ENCODE measurements at places on chromosomes 6 and 20.

DNA sequence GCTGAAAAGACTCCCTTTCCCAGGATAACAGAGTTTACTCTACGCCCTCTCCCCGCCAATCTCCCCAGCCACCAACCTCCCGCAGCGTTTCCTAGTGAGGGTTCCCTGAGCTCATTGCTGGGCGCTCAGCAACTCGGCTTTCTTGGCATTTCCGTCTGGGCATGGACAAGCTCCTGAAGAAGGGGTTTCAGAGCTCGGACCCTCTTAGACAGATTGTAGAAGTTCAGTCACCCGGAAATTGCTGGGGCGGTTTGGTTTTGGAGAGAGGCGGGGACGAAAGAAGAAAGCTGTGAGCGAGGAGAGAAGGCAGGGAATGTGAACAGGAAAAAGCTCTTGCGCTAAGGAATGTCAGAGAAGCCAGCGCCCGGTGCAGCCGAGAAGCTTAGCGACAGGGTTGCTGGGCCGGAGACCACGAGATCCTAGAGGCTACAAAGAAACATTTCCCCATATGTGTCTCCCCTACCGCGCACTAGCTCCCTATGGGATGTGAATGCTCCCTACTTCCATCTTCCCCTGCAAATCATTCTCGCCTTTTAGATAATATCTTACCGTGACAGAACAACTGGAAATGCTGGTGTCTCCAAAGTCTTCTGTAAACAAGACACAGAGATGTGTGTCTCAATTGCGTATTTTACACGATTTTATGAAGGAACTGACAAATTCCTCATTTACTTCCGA lies 15.8 kb downstream of the POM121L2 start:
- DNase-seq = no peak

DNA sequence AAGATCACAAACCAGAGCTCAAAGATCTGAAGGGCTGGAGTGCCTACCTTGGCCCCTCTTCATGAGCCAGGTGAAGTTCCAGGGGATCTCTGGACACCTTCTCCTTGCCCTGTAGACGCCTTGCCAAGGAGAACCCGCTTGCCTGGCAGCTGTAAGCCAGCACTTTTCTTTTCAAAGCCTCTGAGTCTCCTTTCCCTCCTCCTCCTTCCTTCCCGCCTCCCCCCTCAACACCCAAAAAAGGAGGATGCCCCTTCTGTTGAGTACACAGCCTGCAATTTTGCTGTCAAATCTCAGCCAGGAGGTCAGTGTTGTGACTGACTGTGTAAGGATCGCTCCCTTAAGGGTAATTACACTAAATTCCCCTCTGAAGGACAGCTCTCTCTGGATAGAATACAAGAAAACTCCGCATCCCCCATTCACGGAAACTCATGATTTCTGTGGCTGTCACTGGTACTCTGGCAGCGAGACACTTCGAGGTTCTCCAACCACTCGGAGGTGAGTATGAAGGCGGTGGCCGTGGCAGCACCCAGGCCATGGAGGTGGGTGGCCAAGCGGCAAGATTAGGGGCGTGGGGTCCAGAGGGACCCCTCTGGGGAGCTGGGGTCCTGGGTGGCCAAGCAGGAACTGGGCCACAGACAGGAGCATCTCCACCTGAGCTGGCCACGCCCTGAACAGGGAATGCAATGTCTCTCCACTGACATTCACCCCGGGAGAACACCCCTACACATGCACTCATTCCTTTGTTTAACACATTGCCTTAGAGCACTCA lies 23.2 kb upstream of the FOXP4 start:
- no peak for DNase-seq

DNA sequence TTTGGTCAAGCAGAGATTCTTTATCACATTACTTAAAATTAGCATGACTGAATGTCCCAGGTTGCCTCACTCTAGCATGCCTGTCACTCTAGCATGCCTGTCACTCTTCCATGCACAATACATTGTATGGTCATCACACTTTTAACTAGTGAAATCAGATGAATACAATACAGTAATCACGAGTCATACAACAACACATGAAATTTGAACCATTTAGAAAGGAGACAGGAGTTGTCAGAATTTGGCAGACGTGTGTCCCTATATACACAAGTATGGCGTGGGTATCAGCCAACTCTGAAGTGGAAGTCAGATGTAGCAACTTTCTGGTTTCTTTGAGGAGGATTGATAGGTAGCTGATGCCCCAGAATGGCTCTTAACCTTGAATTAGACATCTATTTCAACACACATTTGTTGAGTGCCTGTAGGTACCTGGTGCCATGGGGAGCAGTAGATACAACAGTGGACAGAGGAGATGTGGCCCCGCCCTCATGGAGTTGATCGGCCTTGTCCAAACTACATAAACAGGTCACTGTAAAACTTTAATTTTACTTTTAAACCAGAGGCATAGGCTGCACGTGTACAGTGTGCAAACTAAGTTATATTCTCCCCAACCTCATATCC lies 116.1 kb upstream of the TIAM2 start:
- no peak for DNase-seq

- DNase-seq = no peak
These were observed 126.1 kb upstream of the RPS6KA2 start for GRCh38 chr6:166752928-166753721.

DNA sequence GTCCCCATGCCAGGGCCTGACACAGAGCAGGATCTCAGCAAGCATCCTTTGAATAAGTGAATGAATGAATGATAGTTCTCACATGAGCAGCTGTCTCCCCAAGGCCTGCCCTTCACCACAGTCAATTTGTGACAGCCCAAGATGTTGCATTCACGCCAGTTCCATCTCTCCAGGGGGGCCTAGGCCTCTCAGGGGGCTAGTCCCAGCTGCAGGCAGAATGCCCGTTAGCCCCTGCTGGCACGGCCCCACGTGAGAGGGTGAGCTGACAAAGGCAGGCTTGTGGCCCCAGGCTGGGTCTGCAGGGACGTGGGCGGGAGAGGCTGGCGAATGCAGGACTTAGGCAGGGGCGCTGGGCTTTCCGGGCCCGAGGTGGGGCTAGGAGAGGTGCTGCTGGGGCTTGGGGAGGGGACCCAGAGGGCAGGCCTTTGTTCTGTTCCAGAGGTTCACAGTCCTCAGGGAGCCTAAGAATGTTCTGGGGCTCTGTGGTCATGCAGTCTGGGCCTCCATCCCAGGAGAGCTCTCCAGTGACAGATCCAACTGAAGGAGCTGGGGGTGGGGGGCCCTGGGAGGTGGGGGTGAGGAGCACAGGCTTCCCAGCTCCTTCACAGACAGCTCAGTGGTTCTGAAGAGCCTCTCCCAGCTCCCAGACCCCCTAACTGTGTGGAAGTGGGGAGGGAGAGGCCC lies 30.5 kb upstream of the TLDC2 start:
- no peak for DNase-seq

- no peak for DNase-seq
These were observed 3.7 kb upstream of the PMEPA1 start for GRCh38 chr20:57713505-57713903.

DNA sequence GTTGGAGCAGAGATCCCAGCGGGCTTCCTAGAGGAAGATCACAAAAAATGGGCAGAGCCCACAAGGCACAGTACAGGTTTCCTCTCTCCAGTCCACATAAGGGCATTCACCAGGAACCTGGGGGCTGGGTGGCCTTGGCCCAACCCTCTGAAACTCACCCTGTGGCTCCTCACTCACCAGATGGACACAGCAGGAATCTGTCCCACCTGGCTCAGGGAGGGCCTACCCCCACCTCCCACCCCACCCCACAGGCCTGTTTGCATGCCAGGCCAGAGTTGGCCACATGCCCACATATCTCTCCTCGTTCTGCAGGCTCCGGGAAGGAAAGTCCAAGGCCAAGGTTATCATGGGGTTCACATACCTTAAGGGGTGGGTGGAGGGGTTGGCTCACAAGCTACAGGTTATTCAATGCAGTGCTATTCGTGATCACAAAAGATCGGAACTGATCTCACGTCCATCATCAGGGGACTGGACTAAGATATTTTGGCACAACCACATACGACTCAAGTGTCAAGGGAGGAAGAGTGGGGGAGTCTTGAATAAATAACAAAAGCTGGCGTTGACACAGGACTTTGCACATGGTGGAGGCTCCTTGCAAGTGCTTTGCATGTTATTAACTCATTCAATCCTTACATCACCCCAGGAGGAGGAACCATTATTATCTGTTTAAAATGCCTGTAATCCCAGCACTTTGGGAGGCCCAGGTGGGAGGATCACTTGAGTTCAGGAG lies 13.0 kb downstream of the RIPOR3 start:
- DNase-seq = no peak

DNA sequence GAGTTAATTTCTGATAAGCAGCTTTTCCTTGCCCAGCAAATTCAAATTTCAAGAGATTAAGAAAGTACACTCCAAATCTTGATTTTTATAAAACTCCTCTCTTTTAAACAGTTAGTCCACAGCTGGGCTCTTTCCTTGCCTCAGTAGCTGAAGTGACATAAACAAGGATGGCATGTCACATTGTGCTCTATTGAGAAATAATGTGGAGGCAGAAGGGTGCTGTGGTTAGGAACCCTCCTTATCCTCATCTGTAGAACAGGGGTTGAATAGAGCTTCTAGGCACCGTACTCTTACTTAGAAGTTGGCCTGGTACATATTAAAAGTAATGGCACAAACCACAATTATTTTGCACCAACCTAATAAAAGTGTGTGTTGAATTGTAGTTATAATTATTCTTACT lies 70.3 kb downstream of the RSPO3 start:
- DNase-seq = no peak

DNA sequence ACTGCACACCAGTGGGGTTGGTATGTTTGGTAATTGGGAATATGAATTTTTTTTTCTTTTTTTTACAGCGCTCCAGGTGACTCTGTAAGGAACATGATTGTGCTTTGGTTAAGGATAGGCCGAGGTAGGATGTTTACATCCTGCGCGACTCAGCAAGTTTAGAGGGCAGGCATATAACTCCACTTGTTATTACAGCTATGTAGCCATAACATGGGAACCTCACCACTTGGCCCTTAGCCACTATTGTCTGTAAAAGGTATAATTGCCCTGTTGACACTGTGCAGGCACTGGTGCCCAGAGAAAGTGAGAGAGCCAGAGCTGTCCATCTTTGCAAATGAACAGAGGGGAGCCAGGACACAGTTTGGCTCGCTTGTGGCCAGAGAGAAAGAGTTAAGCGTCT lies 172.9 kb downstream of the MCHR2 start:
- DNase-seq = no peak

- no peak for DNase-seq
These were observed 135.9 kb upstream of the SOX4 start for GRCh38 chr6:21457647-21458046.

DNA sequence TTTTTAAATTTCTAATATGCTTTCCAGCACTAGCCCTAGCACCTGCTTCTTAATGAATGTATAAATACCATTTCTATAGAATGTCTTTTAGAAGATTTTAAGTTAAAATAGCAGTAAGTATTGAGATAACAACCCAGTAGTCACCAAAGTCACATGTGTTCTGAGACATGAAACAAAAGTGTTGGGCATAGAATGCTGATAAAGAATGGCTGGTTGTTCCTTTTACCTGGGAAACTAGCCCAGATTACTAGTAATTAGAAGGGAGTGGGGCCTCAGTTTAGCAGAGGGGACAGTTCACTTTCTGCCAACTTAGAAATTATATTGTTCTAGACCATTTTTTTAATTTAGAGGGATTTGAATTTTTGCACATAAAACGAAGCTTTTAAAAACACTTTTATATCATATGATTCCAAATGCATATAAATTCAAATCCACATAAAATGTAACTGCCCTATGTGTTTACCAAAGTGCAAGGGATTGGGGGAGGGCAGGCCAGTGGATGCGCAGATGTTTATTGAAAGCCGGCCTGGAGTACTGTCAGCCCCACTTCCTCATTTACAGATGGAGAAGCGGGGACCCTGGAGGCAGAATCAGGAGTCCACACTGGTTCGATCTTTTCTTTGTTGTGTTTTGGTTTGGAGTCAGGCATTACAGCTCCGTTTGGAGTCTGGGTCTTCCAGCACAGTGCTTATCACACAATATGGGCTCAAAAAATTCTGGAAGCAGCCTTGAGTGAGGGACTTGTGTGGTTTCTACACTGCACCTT lies 139.8 kb downstream of the ZDHHC14 start:
- no peak for DNase-seq

- DNase-seq = peak; percentile 80
These were observed 110.9 kb downstream of the RPP40 start for GRCh38 chr6:4892785-4893485.

- DNase-seq = no peak
These were observed 416.9 kb downstream of the FRK start for GRCh38 chr6:115643762-115644161.

GRCh38 chr6:74161380-74161779 lies 465.4 kb downstream of the CD109 start:
- DNase-seq = no peak

GRCh38 chr6:13911337-13911736 lies 13.4 kb upstream of the RNF182 start:
- no peak for DNase-seq

- DNase-seq = no peak
These were observed 12.5 kb upstream of the BCKDHB start for GRCh38 chr6:80094017-80094416.

DNA sequence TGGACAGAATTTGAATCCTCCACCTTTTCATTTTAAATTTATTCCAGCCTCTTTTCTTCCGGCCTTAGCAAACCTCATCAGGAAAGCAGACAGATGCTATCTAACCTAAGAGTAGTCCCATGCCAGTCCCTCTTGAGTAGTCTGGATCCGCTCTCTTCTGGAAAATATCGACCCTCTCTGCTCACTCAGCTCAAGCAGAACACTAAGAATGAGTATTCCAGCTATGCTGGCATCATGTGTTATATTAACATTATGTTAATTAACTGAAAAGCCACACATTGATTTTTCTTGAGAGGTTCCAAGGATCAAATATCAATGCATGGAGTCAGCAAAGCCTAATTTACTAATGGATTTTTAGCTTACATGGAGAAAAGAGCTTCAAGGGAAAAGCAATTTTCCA lies 161.4 kb downstream of the ID4 start:
- DNase-seq = no peak

DNA sequence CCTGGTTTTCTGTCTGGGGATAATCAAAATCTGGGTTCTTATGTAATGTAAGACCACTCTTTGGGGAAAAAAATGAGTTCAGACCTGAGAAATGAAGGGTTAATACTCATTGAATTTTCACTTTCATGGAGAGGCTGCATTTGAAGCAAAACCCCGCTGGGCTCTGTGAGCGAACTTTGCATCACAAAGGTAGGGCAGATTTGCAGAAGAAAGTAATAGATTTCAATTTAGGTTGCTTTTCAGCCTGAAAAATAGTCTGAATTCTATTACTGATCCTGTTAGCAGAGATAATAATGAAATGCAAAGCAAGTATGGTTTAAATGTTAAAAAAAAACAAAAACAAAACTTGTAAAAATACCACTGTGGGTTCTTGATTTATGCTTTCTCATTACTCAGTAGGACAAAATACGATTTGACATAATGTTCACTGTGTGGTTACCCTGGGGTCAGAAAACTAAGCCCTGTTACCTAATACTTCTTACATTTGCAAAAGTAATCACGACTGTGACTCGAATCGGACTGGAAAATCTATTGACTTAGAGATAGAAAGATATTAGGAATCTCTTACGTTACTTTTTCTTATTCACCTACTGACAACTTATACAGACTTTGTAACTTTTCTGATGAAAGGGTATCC lies 72.2 kb downstream of the UST start:
- DNase-seq = no peak

GRCh38 chr6:150451807-150452427 lies 83.1 kb downstream of the IYD start:
- DNase-seq = no peak
